ENCODE measurements at places on chromosomes 11 and 22.

- no peak for DNase-seq
Measured at GRCh38 chr22:36757668-36758211, 18.2 kb downstream of the IFT27 start.

DNA sequence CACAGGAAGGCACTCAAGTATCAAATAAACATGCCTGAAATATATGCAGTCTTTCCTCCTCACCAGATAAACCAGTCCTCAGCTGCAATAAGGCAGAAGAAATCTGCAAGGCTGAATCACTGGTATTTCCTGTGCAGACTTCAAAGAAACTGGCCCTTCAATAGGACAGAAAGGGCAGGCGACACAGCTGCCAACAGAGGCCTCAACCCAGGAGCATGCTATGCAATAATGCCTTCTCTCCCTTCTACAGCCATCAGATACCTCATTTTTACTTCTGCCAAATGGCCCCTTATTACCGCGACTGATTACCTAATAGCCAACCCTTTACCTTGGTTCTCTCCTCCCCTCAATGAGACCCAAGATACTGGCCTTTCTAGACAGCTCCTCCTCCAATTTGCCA lies 8.0 kb downstream of the NUMA1 start:
- no peak for DNase-seq

GRCh38 chr22:45502215-45503049 lies at the start of gene FBLN1:
FBLN1 (plus strand) TSS chr22:45502883; CDS start chr22:45502986, 103 bp downstream.
- DNase-seq: no peak

DNA sequence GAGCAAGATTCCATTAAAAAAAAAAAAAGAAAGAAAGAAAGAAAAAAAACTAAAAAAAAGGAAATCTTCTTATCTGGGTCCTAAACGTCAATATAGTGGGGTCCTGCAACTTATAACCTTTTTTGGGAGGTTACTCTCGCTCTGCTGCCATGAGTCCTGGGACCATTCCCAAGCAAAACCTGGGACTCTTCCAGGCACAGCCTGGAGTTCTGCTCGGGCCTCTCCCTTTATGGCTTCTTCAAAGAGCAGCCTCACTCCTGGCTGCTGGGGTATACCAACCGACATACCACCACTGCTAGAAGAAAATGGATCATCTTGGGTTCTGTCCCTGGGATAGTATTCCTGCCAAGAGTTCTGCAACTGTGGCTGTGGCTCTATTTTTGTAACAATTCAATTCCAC lies 14.1 kb upstream of the CKAP5 start:
- DNase-seq: no peak

- no peak for DNase-seq
Measured at GRCh38 chr11:43021466-43021865, 290.3 kb upstream of the API5 start.

DNA sequence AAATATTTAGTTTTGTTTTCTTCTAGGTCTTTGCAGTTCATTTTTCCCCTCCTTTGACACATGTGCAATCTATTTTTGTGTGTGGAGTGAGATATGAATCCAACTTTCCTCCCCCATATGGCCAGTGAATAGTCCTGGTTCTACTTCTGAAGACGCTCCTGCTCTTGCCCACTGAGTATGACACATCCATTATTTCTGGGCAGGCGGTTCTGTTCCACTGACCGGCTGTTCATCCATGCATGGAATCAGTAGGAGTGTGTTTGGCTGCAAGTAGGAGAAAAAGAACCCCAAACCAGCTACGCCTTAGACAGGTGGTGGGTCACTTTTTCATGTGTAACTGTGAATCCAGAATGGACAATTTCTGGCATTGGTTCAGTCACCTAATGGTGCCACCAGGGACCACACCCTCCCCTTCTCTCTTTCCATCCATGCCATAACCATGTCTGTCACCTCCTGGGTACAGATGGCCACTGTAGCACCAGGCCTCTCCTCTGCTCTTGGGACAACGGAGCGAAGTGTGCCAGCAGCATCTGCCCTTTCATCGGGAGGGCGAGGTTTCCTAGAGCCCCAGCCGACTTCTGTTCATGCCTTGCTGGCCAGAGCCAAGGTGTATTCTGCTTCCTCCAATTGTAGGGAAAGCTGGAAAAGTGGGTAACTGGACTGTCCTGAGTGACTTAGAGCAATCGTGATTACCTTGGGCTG lies 67.4 kb upstream of the SLC22A12 start:
- DNase-seq: no peak

DNA sequence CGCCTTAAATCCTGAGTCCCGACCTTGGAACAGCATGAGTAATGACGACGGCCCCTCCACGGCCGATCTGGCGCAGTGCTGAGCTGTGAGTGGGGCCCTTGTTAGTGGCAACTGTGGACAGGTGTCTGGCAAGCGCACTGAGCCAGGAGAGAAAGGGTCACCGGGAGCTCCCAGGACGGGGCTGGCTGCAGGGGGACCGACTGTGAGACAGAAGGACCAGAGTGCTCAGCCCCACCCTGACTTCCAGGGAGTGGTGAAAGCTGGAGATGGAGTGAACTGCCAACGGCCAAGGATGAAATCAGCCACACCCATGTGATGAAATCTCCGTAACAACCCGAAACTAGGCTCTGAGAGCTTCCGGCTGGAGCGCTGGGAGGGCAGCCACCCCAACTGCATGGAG lies 228.6 kb downstream of the BRD1 start:
- no peak for DNase-seq

GRCh38 chr11:62432695-62433094 lies 13.9 kb downstream of the SCGB1A1 start:
- no peak for DNase-seq

DNA sequence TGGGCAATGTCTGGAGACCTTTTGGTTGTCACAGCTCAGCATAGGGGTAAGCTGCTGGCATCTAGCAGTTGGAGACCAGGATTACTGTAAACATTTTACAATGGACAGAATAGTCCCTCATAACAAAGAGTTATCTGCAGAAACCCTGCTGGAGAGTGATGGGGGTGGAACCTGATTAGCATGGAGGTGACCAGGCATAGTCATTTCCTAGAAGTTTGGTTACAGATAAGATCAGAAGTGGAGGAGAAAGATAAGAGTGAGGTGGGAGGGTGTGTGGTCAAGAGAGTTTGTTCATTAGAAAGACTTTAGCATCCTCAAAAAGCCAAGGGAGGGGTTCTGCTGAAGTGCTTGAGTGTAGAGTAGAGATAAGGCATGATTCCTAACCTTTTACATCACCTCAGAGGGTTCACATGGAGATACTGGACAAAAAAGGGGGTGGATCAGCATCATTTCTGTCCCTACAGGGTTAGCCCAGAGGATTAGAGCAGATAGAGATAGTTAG lies 38.8 kb downstream of the PRDM11 start:
- DNase-seq: no peak

DNA sequence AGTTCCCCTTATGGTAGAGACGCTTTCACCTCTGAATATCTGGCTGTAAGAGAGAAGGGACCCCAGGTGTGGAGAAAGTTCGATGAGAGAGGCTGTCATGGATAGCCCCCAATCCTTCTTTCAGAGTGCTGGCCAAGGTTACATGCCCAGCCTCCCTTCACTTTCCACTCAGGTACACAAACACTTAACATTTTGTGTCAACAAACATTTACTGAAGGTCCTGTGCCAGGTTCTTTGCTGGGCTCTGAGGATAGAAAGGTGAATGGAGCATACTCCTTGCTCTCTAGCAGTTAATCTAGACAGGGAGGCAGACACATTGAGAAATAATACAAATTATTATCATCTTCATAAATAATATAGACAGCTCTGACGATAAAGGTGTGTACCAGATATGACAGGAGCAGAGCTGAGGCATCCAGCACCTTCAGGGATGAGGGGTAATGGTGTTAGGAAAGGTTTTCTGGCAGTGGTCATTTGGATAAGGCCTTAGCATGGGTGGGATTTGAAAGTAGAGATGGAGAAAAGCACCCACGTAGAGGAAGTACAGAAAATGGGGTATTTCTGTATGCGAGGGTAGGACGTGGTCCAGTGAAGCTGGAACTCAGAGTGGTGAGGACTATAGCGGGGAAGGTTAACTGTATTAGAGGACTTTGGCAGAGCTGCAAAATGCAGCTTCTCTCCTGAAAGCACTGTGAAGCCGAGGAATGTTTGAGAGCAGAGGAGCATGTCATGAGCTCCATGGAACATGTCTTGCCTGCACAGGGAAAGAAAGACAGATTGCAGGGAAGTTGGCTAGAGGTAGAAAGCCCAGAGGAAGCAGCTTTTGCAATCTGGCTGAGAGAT lies 19.6 kb downstream of the PPFIBP2 start:
- no peak for DNase-seq

DNA sequence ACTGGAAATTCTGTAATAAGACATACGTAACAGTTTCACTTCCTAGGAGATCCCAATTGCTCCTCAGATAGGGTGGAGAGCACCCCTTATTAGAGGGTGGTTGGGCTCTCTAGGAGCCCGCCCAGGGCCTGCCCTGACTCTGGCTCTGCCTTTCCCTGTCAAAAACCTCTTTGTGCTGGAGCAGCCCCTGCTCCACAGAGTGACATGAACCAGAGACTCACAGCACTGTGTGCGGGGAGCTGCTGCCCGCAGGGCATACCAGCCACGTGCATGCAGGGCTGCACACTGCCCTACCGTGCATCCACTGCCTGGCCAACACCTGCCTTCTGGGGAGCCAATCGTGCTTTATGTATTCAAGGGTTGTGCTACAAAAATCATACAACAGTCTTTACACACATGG lies 24.3 kb downstream of the KCNQ1OT1 start:
- DNase-seq: no peak

- DNase-seq: no peak
Measured at GRCh38 chr11:134731213-134731961, 319.3 kb upstream of the B3GAT1 start.

GRCh38 chr11:45662096-45662664 lies 3.2 kb downstream of the CHST1 start:
- DNase-seq: no peak

- DNase-seq: no peak
Measured at GRCh38 chr11:16839821-16840220, 101.4 kb downstream of the C11orf58 start.

- DNase-seq: no peak
Measured at GRCh38 chr11:10319702-10320558, 15.1 kb downstream of the ADM start.

DNA sequence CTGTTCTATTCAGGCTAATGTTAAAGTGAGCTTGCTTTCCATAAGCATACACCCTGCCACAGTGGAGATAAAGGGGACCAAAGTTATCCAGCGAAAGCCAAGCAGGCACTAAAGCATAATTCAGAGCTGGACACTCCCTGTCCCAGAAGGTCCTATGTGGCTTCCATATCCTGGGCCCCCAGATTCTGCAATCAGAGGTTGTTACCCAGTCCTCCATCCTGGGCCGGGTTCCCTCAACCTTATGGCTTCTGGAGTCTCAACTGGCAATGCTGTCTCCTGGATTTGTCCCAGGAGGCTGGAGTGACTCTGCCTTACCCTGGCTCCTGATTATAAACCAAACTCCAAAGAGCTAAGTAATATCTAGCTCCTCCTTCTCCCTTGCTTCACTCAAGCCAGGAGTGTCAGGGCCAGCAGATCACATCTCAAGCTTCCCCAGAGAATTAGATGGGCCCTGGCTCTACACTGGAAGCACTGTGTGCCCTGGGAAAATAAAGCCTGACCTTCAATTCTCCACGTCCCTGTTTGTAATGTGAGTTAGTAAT lies 14.0 kb upstream of the SMIM35 start:
- DNase-seq: no peak

DNA sequence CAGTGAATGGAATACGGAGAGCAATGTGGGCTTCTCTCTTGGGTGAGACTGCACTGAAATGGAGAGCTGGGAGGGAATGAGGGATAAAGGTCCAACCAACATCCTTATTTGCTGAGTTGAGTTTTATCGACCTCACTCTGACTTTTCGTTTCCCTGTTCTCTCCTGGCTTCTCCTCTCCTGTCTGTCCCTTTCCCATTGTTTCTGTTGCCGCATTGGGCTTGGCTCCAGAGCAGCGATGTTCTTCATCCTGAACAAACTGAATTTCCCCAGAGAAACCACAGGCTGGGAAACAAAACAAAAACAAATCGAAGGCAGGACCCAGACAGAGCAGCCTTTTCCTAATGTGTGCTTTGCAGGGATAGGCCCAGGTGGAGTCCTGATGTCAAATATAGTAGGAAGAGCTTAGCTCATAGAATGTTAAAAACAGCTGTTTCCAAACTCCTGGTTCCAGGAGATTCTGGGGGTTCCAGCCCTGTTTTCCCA lies 30.0 kb downstream of the MOV10L1 start:
- DNase-seq: no peak

DNA sequence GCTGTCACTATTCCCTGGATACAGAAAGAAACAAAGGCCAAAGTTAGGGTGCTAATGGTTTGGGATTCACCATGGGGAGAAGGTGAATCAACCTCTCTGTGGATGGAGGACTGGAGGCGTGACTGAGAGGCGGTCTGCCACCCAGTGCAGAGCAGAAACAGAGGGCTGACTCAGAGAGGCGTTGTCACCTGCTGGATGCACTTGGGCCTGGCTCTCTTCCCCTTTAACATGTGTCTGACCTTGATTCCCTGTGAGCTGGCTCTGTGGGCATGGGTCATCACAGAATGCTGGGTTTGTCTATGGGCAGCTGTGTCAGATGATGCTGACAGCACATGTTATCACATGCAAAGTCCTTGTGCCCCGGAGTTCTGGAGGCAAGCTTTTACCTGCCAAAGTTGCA lies 75.9 kb downstream of the LDLRAD3 start:
- DNase-seq: no peak

DNA sequence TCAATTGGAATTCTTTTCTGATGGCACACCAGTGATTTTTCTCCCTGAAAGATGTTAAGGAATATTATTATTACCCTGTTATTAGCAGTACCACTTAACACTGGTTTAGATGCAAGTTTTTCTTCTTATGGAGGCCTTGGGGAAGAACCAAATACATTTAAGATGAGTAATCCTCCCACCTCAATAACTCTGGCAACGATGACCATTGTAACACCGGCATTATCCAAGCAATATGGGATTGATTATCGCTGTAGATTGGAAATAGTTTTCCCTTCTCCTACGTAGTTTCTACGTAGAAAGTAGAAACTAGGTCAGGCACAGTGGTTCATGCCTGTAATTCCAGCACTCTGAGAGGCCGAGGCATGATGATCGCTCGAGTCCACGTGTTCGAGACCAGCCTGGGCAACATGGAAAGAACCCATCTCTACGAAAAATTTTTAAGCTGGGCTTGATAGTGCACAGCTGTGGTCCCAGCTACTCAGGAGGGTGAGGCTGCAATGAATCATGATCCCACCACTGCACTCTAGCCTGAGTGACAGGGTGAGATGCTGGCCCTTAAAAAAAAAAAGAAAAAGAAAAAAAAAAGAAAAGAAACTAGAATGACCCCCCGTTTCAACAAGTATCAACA lies 45.5 kb downstream of the PACSIN2 start:
- no peak for DNase-seq

- DNase-seq: no peak
Measured at GRCh38 chr22:42720263-42721044, at the start of gene A4GALT. A4GALT (minus strand) TSS chr22:42720870; CDS start chr22:42693951, 26,919 bp downstream.

All from NCI-H510A (cell line).